ENCODE measurements at places on chromosomes 13 and 19.

- no peak for DNase-seq
These were observed 34.6 kb downstream of the CEBPA start for GRCh38 chr19:33267706-33268105.

- DNase-seq, result no peak
These were observed 61.4 kb downstream of the NALCN start for GRCh38 chr13:101354895-101355294.

DNA sequence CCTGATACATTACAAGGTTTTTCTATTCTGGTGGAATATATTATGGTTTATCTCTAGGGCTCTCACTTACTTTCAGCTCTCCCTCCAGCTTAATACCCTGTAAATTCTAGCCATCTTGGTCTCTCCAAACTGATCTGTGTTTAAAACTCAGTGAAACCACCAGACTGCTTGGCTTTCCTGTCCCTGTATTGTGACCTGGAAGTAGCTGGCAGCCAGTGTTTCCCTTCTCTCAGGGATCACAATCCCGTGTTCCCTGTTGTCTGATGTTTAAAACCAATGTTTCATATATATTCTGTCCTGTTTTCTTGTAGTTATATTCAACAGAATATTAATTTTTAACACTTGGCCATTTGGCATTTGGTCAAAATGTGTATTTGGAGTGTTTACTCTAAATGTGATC, 8.0 kb downstream of the AKAP11 start:
- DNase-seq, result no peak

GRCh38 chr13:113183450-113184129, 24.9 kb downstream of the PCID2 start:
- no peak for DNase-seq

DNA sequence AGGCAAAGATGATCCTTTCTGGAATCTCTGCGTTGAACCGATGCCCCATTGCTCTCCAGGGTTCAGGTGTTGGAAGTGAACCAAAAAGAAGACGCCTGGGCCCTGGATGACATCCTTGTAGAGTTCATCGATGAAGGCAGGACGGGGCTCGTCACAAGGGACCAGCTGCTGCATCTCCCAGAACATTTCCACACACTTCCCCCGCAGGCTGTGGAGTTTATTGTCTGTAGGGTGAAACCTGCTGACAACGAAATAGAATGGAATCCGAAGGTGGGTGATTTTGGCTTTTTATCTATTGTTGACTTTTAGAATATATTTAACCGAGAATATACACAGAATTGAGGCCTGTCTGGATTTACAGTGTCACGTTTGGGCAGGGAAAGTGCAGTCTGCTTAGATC, 58.4 kb downstream of the SLC7A9 start:
- DNase-seq, result no peak

- DNase-seq, result peak; percentile 59
These were observed 39.1 kb downstream of the TEX26 start for GRCh38 chr13:30971575-30971974.

DNA sequence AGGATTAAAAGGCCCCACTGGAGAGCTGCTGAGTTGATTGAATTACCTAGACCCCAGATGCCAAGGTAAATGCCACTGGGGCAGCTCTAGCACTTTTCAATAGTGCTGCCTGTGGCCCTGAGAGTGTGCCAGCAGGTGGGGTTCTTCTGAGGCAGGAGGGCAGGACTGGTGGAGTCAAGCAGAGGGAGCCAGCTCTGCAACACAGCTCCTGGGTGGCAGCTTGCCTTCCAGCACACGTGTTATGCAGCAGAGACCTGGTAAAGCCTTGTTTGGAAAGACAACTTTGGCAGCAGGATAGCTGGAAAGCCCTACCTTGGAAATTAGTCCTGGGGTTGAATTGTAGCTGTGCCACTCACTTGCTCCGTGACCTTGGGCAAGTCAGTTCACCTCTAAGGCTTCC, 306.6 kb downstream of the ATP8A2 start:
- DNase-seq, result no peak

DNA sequence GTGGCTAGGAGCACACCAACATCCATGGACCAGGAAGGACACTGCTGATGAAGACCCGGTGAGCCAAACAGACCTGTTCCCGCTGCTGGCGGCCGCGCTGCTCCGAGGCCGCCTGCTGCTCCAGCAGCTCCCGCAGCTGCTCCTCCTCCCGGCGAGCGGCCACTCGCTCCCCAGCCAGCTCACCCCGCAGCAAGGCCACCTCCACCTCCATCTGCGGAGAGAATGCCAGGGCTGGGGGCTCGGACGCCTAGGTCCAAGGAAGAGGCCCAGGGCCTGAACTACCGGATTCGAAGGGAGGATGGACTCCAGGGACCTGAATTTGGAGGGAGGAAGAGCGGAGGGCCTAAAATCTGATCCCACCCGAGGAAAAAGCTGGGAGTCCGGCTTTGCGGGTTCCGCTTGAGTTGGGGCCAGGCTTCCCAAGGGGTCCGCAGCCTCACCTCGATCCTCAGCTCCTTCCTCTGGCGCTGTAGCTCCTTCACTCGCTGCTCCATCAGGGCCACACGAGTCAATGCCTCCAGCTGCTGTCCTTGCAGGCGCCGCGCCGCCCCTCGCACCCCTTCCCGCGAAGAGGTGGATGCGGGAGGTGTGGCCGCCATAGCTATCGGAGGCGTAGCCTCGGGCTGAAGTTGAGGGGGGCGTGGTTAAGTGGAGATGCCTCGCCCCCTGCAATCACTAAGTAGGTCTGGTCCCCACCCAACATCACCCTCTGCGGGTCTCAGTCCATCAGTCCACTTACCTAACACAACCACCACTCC, 2.7 kb downstream of the PHLDB3 start:
- no peak for DNase-seq

GRCh38 chr13:113904411-113904810, 40.5 kb upstream of the GAS6 start:
- peak; percentile 59 for DNase-seq

DNA sequence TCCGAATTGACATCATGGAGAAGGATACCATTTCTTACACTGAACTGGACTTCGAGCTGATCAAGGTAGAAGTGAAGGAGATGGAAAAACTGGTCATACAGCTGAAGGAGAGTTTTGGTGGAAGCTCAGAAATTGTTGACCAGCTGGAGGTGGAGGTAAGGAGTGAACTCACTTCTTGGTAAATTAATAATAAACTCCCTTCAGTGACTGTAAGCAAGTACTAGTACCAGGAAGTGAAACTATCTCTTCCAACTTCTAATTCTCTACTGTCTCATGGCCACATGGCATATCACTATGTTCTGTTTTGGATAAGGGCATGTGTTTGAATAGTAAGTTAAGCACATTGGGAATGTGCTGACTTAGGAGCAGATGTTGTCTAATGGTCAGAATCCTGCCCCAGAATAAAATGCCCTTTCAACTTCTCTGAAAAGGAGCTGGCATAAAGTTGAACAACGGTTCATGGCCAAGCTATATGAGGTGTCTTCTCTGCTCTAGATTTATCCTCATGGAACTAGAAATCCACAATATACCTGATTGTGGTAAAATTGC, 13.4 kb downstream of the OLFM4 start:
- DNase-seq, result no peak

DNA sequence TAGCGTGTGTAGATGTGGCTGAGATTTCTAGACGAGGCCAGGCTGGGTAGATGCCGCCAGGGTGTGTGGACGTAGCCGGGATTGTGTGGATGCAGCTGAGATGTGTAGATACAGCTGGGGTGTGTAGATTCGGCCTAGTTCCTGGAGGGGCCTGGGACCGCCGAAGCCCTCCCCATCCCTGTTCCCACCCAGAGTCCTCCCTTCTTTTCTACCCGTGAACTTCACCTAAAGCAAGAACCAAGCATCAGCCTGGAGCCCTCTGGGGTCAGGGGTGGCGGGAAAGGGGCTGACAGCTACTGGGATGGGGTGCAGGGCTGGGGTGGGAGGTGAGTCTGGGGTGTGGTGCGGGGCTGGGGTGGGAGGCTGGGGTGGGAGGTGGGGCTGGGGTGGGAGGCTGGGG, 768 bp downstream of the TMPRSS9 start:
- no peak for DNase-seq

GRCh38 chr13:113967729-113968462, 6.0 kb downstream of the C13orf46 start:
- no peak for DNase-seq

DNA sequence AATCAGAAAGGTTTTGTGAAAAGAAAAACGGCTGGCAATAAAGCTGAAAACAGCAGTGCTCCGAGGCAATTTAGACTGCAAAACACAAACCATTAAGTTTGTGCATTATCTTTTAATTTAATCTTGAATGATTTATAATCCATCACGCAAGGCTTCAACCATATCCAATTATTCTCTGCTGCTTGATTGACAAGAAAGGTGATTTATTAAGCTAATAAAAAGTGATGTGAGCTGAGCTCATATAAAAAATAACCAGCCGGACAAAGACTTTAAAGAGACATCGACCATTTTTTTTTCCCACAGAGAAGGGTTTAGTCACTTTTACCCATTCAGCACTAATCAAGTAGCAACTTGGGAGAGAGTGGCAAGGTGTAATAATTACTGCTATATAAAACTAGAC, 33.6 kb downstream of the TSHZ3 start:
- no peak for DNase-seq

DNA sequence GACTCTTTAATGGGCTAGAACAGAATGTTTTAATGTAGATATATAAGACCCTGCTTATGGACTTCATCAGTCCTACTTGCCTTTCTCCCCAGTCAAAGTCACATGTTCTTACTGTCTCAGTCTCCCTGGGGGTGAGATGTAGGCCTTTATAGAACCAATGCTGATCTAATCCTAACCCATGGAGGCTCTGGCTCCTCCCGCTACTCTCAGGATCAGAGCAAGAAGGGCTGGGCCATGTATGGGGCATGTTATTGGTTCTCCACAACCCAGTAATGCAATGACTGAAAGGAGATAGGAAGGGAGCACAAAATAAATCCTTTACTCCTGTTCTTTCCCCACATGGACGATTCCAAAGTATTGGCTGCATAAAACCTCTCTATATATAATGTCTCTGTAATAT, 82.3 kb downstream of the UGGT2 start:
- no peak for DNase-seq

DNA sequence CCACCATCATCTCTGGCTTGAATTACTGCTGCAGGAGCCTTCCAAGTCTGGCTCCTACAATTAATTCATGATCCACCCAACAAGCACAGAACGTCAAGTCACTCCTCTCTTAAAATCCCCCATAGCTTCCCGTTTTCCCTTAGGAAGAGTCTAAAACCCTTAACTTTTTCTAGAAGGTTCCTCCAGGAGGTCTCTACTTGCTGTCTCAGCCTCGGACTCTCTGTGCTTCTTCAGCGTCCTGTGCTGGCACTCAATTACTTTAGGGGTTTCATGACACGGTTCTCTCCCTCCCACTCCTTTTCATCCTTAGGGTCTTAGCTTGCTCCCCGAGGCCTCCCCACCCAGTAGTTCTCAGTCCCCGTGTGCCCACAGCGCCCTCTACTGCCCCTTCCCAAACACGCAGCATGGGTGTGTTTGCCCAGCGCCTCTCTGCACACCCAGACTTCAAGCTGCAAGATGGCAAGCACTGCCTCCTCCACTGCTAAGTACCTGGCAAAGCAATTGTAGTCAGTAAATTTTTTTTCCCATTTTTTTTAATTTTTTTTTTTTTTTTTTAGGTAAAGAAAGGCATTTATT, 25.8 kb upstream of the MAP3K10 start:
- peak; percentile 47 for DNase-seq

GRCh38 chr13:99071666-99072065, 93.8 kb upstream of the DOCK9 start:
- DNase-seq, result no peak

- DNase-seq, result no peak
These were observed 10.4 kb downstream of the CLASRP start for GRCh38 chr19:45049073-45049736.

GRCh38 chr13:101301053-101301452, 115.3 kb downstream of the NALCN start:
- no peak for DNase-seq

GRCh38 chr19:16587833-16588823, 15.9 kb upstream of the SLC35E1 start:
- DNase-seq, result no peak

DNA sequence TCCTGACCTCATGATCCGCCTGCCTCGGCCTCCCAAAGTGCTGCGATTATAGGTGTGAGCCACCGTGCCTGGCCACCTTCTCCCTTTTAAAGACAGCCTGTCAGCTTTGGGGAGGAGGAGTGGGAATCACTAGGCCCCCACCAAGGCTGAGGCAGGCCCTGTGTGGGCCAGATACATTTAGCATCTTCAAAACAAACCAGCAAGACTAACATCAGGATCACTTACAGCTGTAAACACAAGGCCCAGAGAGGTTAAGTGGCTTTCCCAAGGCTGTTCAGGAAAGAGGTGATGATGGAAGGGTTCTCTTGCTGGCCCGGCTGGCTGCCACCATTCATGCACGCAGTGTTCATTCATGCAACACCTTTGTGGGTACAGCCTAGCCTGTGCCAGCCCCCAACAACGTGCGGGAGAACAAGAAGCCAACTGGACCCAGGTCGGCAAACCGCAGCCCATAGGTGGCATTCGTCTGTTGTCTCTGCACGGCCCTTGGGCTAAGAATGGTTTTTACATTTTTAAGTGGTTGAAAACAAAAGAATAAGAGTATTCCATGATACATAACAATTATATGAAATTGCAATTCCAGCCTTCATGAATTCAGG, 23.0 kb downstream of the IER2 start:
- DNase-seq, result no peak

DNA sequence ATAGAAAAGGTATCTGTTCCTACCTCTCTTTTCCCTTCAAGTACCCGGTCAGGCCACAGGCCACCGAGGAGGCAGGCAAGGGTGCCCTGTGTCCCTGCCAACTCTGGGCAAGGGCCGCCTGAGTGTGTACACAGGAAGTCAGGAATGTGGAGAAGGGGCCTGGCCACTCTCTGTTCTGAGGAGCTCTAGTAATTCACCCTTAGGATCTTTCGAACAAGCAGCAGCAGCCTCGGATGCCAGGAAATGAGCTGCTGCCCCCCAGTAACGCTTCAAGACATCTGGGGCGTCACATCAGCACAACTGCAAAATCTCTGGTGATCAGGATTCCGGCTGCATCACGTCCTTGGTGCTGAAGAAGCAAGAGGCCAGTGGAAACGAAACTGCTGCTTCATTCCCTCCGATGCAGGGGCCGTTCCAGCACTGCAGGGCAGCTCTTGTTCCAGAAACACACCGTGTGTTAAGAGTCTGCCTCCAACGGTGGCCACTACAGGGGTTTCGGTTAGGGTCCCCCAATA, 2.0 kb downstream of the RAB20 start:
- DNase-seq, result peak; percentile 40

- no peak for DNase-seq
These were observed 364.0 kb downstream of the KCTD12 start for GRCh38 chr13:76522083-76522755.

GRCh38 chr19:16088351-16089009, 12.2 kb downstream of the TPM4 start:
- no peak for DNase-seq

- DNase-seq, result no peak
These were observed 130.8 kb downstream of the ATP8A2 start for GRCh38 chr13:25502551-25502950.

- DNase-seq, result no peak
These were observed 224.2 kb upstream of the IRS2 start for GRCh38 chr13:110010404-110011138.

DNA sequence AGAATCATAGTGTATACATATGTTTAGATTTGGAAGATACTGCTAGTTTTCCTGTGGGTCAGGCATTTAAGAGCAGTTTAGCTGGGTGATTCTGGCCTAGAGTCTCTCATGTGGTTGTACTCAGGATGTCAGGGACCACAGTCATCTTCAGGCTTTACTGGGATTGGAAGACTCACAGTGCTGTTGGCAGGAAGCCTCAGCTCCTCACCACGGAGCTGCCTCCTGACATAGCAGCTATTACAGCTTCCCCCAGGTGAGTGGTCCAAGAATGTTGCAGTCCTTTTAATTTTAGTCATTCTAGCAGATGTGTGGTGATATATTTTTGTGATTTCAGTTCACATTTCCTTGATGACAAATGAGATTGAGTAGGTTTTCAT, 16.9 kb upstream of the GPR18 start:
- peak; percentile 79 for DNase-seq

Measured in ELR (cell line).